ENCODE measurements at places on chromosomes 7 and 10.

GRCh38 chr10:75038335-75038734, 73.1 kb upstream of the SAMD8 start:
- no peak for DNase-seq

GRCh38 chr10:84522612-84523462, 194.4 kb downstream of the CCSER2 start:
- no peak for DNase-seq

DNA sequence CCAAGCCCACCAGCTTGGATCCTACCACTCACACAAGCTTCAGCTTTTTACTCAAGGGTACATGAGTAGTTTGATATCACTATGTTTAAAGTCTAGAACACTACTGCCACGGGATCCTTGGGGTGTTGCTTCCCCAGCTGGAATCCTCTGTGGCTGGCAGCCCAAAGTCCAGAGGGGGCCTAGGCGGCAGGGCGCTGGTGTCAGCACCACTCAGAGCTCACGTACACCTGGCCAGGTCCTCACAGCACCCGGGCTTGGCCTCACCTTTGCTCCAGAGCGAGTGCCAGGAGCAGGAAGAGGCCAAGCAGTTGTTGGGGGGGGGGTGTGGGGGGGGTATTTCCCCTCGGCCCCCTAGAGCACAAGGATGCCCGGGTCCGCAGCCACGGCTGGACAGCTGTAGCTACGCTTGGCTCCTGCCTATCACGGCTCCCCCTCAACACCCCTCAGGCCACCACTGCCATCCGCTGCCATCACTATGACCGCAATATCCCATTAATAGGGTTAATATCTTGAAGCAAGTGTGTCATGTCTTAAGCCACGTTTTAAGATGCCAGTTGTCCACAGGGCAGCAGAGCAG, 17.0 kb downstream of the ZDHHC6 start:
- no peak for DNase-seq

GRCh38 chr7:125355899-125356298, 426.3 kb upstream of the POT1 start:
- DNase-seq, result no peak

GRCh38 chr7:97373736-97374135, 256.2 kb downstream of the SDHAF3 start:
- no peak for DNase-seq

All from Karpas-422 (cell line).